ENCODE measurements at places on chromosomes 4 and X. TPM values are rescaled to one million over a fixed set of nuclear protein-coding genes. Genes with fewer than 3 reads are reported as not detected.

CPZ gene
- total RNA-seq = 9.7 TPM

FAM90A26 gene
- total RNA-seq = not detected

XK gene
- total RNA-seq = 0.13 TPM

TLR2 gene
- total RNA-seq = 81.6 TPM

IQCM gene
- total RNA-seq = not detected

TEX13D gene
- not detected for total RNA-seq

TRIM75 gene
- not detected for total RNA-seq

EGFL6 gene
- 15.7 TPM for total RNA-seq

HMGN5 gene
- total RNA-seq = 3.2 TPM

LNX1 gene
- total RNA-seq = 20.7 TPM

ANK2 gene
- total RNA-seq = 97.0 TPM

ART3 gene
- not detected for total RNA-seq

F11 gene
- not detected for total RNA-seq

CXorf49 gene
- total RNA-seq = not detected

CFAP47 gene
- total RNA-seq = not detected

TMPRSS11E gene
- not detected for total RNA-seq

XAGE3 gene
- total RNA-seq = not detected

DNA sequence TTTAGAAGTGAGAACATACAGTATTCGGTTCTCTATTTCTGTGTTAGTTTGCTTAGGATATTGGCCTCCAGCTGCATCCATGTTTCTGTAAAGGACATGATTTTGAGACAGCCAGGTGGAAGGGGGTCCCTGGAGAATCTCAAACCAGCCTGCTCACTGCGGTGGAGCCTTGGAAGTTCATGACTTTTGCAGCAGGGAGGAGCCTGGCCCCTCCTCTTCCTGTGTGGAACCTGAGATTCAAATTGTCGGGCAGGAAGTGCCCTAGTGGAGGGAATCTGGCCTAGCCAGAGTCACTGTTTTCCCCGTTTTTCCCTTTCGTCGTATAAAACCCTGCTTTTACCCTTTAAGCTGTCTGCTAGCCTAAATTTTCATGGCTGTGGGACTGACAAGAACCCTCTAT lies 762.6 kb downstream of the PCDH18 start:
- DNase-seq = no peak

GRCh38 chr4:148773313-148773712 lies 331.1 kb upstream of the NR3C2 start:
- DNase-seq = no peak

- DNase-seq = no peak
These were observed 13.0 kb upstream of the SLC25A5 start for GRCh38 chrX:119455264-119455663.

GRCh38 chr4:146108756-146109155 lies 66.8 kb upstream of the LSM6 start:
- DNase-seq = no peak

- no peak for DNase-seq
These were observed 145.1 kb upstream of the MSX1 start for GRCh38 chr4:4714331-4714730.

GRCh38 chr4:138815811-138816210 lies 199.8 kb upstream of the NOCT start:
- DNase-seq = no peak

- DNase-seq = peak; percentile 60
These were observed 107.8 kb downstream of the EFNB1 start for GRCh38 chrX:68936608-68937007.

GRCh38 chrX:23861215-23861896 lies 46.4 kb downstream of the APOO start:
- no peak for DNase-seq

- no peak for DNase-seq
These were observed 44.5 kb downstream of the EGF start for GRCh38 chr4:109957227-109957626.

DNA sequence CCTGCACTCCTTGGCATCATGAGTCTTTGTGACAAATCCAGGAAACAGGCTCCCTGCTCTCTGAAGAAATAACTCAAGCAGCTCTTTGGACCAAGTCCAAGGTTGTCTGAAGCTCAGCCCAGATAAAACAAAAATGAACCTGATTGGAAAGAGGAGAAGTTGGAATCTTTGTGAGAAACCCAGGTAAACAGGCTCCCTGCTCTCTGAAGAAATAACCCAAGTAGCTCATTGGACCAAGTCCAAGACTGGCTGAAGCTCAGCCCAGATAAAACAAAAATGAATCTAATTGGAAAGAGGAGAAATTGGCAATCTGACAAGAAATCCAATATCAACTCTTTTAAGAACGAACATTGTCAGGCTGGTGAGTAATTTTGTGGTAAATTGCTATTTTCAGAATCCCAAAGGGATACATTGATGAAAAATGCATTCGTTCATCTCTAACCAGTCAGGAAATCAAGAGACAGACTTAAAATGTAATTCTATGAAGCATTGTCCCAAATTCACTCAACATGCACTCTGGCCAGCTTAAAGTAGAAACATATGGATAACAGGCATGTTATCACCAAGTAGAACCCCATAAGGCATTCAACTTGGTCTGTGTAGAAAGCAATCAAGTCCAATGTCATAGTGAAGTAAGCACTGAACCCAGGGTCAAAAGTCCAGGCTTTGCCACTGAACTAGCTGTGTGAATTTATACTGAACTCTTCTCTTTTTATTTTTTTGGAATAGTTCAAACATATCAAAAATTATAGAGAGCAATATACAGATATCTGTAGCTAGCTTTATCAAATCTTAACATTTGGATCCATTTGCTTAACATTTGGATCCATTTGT lies 16.8 kb upstream of the NFXL1 start:
- DNase-seq = no peak

- no peak for DNase-seq
These were observed 23.1 kb downstream of the MAGEA8 start for GRCh38 chrX:149903889-149904748.

DNA sequence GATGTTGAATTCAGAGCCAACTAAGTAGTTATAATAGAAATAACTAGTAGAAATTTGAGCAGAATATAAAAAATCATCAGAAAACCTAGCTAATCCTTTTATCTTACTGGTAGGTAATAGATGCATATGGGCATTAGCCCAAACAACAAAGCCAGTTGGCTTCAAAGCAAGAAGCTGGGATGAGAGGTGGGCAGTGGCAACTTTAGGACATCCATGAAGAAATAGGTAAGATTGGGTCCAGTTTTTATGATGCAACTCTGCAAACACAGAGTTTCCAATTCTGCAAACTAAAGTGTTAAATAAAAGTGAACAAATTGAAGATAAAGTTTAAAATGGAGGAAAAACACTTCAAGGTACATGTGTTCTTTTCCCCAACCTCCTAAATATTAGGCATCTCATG lies 5.1 kb downstream of the PGRMC2 start:
- no peak for DNase-seq

DNA sequence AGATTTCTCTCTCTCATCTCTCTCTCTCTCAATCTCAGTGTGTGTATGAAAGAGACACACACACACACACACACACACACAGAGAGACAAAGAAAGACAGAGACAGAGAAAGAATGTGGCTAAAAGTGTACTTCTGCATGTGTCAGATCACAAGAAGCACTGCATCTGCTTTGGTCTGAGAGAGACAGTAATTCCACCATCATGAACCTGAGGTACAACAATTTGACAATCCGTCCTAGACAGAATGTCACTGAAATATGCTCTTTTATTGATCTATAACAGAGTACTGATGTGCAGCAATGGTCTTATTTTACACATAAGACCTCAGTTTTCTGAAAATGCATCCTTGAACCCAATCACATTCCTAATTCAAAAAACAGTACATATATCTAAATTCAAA lies 576.2 kb upstream of the SMIM31 start:
- no peak for DNase-seq

DNA sequence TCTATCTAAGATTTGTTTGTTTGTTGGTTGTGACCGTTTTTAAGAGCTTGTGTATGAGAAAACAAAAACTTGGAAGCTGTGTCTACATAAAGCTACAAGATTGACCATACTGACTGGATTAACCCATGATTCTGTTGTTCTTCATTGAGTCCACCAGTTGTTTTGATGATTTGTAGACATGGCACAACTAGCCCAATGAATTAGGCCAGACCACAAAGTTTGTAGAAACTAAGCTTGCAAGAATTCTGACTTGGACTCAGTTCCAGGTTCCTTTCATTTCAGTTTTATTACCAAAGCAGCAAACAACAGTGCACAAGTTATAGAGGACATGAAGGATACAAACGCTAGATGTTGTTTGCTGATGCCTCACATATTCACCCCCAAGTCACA lies 119.3 kb downstream of the RASGEF1B start:
- DNase-seq = no peak

- DNase-seq = no peak
These were observed 409.8 kb upstream of the GALNT7 start for GRCh38 chr4:172758586-172759340.

GRCh38 chr4:100306018-100306417 lies 115.8 kb upstream of the DDIT4L start:
- no peak for DNase-seq

- peak; percentile 93 for DNase-seq
These were observed 19.7 kb downstream of the MAEA start for GRCh38 chr4:1309261-1310010.

GRCh38 chrX:51641421-51642021 lies 22.8 kb upstream of the CENPVL3 start:
- DNase-seq = no peak

GRCh38 chr4:68366600-68366999 lies 16.7 kb upstream of the YTHDC1 start:
- no peak for DNase-seq

DNA sequence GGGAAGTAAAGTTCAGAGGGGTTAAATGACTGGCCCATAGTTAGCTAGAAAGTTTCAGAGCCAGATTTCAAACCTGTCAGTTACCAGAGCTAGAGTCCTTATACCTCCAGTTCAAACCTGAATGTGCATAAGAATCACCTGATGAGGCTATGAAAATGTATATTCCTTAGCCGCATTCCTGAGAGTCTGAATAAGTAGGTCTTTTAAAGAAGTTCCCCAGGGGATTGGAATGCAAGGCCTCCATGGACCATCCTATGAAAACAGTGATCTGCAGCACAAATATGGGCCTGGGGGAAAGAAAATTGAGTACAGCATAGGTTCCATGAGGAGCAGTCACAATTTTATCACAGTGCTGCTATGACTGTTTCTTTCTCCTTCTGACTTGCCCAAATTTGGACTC lies 263.9 kb upstream of the CXorf66 start:
- no peak for DNase-seq

DNA sequence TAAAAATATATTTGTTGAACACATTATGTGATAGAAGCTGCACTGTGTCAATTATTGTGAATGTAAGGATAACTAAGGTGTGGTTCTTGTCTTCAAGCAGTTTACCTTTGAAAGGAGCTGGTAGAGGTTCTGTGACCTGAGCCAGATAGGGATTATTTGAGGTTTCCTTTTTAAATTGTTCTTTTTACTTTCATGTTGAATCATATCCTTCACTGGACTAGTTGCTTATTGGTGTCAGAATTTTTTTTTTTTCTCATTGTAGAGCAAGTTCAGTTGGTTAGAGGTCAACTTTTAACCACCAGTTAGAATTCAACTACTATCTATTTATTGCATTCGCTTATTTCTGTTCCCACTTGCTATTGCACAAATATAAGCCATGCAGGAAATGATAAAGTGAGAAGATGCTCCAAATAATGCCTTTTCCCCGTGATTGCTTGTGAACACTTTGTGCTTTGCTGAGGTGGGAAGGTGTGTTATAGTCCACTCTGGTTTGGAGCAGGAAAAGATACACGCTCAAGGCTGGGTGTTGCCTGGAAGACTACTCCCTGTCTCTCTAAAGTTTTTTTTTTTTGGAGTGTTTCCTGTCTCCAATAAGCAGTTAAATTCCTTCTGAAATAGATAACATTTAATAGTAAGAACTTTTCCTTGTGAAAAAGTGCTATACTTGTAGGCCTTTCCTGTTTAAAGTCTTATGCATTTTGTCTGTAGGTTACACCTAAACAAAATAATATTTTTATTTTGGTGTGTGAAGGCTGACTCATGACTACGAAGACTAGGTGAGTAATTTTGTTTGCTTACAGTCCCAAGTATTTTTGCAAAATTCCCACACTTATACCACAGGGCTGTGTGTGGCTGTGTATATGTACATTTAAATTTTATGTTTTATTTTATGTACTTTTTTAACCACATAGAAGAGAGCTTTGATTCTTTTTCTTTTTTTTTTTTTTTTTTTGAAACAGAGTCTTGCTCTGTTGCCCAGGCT lies 83.8 kb upstream of the LCORL start:
- no peak for DNase-seq

DNA sequence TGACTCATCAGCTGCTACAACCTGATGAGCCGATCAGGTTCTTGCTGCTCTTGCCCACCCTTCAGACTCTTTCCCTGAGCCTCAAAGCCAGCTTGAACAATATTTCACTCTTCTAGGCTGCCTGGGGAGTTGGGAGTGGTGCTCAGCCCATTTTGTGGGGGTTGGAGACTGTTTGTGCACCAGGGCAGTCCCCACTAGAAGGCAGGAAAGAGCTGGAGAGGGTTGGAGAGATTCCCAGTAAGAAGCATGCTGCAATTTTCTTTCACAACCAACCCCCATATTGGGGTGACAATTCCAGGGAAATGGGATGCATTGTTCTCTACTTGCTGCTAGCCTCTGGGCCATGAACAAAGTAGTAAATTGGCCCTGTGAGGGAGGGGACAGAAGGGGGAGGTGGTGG lies 44.1 kb downstream of the SLC16A2 start:
- no peak for DNase-seq

DNA sequence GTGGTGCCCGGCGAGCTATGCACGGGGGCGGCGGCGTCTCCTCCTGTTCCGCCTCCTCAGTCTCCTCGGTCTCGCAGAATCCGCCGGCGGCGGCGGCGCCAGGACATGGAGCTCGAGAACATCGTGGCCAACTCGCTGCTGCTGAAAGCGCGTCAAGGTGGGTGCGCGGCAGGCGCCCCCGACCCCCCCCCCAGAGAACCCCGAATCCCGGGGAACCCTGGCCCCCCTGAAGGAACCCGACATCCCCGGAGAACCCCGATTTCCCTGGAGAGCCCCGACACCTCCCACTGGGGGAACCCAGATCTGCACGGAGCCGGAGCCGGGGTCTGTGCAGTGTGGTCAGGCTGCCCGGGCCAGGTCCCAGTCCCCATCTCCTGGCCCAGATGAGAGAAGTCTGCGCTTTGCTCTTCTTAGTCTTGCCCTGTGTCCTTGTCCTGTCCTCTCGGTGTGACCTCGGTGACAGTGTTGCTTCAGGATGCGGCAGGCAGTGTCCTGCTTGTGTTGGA lies 648 bp downstream of the GRK4 start:
- peak; percentile 89 for DNase-seq
